ENCODE measurements at places on chromosomes 6 and 20.

- no peak for DNase-seq
Observed at GRCh38 chr6:53244958-53245357, 96.3 kb upstream of the GCM1 start.

DNA sequence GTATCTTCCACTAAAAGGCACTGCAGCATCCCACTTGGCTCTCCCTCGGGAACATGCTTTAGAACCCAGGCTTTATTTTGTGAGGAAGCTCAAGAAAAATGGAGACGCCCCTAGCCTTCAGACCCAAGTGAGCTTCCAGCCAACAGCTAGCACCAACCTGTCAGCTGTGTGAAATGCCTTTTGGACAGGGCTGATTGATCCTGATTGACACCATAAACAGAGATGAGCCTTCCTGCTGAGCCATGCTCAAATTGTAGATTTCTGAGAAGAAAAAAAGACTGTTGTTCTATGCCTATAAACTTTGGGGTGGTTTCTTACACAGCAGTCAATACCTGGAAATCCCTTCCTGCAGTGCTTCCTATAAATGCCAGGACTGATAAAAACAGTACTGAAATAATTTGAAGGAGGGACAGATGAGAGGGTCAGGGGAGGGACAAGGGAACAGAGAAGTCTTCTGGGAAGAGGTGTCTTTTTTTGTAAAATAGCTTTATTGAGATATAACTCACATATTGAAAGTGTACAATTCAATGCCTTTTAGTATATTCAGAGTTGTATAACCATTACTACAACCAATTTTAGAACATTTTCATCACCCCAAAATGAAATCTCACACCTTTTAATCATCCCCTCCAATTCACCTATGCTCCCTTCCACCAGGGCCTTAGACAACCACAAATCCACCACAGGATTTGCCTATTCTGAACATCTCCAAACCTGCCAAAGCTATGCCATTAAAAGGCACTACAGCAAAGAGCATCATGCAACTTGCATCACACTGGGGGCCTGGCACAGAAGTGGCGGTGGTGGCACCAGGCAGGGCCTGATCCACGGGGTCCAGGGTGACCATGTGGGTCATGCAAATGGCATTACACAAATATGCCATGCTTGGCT, 2.7 kb upstream of the STK4 start:
- DNase-seq = no peak

DNA sequence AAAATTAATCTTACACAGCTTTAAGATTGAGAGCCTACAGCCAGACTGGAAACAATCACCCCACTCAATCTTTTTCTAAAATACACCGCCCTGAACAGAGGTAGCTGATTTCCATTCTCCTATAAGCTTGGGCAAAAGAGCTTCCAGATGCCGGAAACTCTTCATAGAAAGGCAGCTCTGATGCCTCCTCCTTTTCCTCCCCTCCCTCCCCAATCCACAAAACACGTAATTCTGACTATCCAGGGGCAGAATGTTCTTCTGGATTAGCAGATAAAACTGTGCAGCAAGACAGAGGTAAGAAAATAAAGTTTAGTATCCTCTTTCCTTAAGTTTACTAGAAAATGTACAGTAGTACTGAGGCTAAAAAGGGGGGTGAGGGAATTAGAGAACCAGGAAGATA, 15.8 kb downstream of the ADNP start:
- DNase-seq = peak; percentile 50

DNA sequence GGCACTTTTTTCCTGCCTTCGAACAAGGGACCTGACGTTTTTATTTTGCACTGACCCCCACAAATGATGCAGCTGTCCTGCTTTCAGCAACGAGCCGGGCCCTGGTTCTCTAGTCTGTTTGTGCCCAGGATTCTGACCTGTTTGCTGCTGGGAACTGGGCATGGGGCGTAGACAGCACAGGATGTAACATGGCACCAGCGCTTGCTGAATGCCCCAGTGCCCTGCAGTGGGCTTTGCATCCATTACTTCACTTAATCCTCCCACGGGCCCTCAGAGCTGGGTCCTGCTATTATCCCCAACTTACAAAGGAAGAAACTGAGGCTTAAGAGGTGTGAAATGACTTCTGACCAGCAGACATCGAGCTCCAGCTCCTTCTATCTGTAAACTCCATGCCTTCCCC, 80.4 kb upstream of the PMEPA1 start:
- DNase-seq = no peak

DNA sequence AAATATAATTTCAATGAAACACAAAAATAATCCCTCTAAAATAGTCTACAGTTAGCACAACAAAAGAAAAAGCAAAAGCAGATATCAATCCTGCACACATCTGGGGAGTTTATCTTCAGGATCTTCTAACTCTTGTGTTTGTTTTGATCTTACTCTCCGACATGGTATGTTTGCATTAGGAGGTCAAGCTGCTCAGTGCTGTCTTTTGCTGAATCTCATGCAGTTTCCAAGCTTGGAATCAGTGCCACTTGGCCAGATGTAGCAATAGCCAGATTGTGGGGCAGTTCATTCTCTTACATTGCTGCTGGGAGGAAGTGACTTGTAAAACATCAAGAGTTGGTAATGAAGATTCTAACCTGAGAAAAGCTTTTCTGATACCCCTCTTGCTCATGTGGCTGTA, 29.5 kb downstream of the RIOK1 start:
- no peak for DNase-seq

GRCh38 chr20:48957533-48957932, 36.0 kb downstream of the ARFGEF2 start:
- no peak for DNase-seq

- DNase-seq = no peak
Observed at GRCh38 chr6:118163542-118163941, 256.5 kb downstream of the SLC35F1 start.

GRCh38 chr6:55131616-55132015, 42.7 kb upstream of the HCRTR2 start:
- no peak for DNase-seq

DNA sequence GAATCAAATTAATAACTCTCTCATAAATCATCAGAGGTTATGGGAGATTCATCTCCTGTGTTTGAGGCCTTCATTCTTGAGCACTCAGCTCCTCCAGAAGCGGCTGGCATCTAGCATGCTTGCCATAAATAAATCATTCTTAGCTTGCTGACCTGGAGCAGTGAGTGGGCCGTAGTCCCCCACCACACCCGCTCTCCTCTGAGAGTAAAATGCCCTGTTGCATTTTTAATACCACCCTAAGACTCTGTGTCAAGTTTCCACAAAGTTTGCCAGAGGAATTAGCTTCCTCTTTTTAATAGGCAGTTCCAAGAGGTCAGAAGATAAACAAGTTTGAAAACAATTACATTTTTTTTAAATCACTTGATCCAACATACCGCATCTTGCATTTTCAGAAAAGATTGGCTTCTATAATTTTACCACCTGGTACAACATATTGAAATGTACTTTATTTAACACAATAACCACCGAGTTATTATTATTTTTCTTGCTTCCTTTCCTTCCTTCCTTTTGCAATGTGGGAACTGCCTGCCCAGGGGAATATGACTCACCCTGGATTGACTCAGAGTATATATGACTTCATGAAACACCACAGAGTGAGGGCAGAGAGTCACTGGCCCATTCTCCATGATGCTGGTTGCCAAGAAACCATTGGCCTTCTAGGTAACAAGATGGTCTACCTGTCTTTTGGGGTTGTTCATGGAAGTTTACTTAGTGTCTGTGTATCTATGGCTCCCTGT, 29.4 kb upstream of the CLIC5 start:
- peak; percentile 82 for DNase-seq

DNA sequence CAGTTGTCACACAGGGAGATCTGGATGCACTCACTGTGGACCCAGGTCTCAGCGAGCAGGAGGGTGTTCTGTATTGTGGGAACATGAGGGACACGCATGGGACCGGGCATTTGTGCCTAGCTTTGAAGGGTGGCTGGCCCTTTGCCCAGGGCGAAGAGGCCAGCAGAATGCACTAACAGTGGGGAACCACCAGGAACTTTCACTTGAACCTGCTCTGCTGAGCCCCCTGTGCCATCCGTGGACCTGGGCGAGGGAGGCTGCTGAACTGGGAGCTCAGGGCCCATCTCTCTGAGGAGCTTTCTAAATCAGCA, 1.2 kb upstream of the ULBP2 start:
- DNase-seq = no peak

- no peak for DNase-seq
Observed at GRCh38 chr6:84282550-84282949, 55.1 kb upstream of the CEP162 start.

GRCh38 chr20:57904314-57905105, 194.7 kb upstream of the PMEPA1 start:
- DNase-seq = peak; percentile 72

GRCh38 chr20:433300-433975, 25.3 kb downstream of the RBCK1 start:
- DNase-seq = no peak

DNA sequence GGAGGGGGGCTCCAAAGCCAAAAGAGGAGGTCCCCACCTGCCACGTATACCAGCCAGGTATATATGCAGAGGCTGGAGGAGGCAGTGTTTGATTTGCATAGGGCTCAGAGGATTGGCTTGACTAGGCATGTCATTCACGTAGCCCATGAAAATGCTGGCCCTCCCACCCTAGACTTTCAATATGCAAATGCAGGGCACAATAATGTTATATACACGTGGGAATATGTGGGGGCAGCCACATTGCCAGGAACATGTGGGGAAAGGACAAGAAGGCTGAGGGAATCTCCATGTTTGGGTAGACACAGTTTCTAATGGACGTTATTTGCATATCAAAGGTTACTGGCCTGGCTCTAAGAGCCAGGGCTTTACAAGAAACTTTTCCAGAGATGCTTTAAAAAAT, 301.8 kb downstream of the FARS2 start:
- no peak for DNase-seq

- peak; percentile 78 for DNase-seq
Observed at GRCh38 chr6:26312501-26313397, 52.2 kb upstream of the BTN3A2 start.

DNA sequence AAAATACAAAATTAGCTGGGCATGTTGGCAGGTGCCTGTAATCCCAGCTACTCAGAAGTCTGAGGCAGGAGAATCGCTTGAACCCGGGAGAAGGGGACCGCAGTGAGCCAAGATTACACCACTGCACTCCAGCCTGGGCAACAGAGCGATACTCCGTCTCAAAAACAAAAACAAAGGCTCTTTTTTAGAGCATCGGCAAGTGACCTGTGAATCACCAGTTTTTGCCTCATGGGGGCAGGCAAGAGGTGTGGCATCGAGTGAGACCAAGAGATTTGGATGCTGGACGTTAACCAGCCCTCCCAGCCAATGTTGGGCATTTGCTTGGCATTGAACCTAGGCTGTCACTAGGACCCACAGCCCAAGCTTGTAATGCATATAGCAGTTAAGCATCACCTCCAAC, 14.6 kb upstream of the CDK5RAP1 start:
- DNase-seq = no peak

- DNase-seq = no peak
Observed at GRCh38 chr20:53034899-53035298, 62.7 kb downstream of the TSHZ2 start.

GRCh38 chr6:63859528-63859927, 223.9 kb downstream of the PHF3 start:
- DNase-seq = no peak

DNA sequence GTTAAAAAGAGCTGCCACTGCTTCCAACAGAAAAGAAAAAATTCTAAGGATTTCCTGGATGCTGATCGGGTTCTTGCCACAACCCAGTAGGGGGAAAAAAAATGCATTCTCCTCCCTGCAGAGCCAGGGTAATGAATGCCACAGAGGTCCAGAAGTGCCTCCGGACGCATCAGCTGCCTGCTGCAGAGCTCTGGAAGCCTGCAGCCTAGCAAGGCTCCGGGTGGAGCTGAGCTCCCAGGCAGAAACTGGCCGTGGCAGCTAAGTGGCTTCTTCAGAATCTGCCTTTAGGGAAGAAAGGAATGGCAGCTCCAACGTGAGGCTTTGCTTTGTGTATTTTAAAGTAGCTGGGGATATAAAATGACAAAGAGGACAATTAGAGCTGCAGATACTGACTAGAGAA, 155.0 kb downstream of the CFAP61 start:
- no peak for DNase-seq

GRCh38 chr6:89145091-89145955, 532 bp upstream of the PM20D2 start:
- DNase-seq = no peak

GRCh38 chr20:22502731-22503191, 81.6 kb downstream of the FOXA2 start:
- DNase-seq = no peak

- DNase-seq = peak; percentile 2
Observed at GRCh38 chr6:166106076-166106686, 61.5 kb downstream of the TBXT start.

- peak; percentile 50 for DNase-seq
Observed at GRCh38 chr6:161434921-161435747, 161.3 kb upstream of the AGPAT4 start.

GRCh38 chr20:6993011-6993410, 225.5 kb downstream of the BMP2 start:
- peak; percentile 98 for DNase-seq

- DNase-seq = peak; percentile 36
Observed at GRCh38 chr6:161407581-161407980, 133.7 kb upstream of the AGPAT4 start.

GRCh38 chr20:13397300-13397724, 176.2 kb downstream of the ISM1 start:
- no peak for DNase-seq

DNA sequence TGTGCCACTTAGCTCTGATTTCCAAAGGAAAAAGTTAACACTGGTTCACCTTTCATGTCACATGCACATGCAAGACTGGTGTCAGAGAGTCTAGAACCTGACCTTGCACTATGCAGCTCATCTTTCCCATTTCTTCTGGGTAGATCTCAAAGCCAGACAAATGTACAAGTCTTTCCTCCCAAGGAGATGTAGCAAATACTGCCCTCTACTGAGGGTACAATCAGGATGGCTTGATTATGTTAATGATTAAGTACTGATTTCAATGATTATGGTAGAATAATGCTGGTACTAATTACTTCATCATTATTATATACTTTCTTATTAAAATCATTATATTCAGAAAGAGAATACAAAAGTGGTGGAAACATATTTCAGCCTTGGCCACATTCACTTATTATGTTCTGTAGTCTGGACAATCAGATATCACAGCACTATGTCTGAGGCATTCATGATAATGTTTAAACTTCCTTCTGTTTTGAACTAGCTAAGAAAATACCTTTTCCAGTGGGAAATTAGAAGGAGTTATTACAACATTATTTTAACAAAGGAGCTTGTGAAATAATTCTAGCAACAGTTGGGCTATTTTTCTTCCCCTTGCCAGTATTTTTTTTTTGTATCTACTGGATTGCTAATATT, 68.5 kb upstream of the FOXO3 start:
- peak; percentile 46 for DNase-seq

GRCh38 chr6:112036088-112036637, 17.7 kb upstream of the CCN6 start:
- DNase-seq = no peak

All from foreskin keratinocyte (primary cell).